ENCODE measurements at places on chromosomes 2 and 18.

DNA sequence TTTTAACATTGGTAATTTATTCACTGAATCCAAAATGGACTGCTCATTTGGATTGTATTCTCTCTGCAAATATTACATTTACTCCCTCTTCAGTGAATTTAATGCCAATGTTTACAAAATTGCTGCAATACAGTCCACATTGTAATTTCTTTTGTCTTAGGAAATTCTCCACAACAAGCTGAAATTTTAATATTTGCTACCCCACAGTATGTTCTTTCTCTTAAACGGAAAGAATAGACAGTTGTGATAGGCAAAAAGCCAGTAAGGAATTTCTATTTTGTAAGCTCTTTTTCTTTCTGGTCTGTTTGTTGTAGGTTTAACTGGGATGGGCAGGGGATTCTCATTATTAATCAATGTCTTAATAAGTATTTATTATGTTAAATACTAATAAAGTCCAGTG, 92.0 kb downstream of the CSRNP3 start:
- DNase-seq: no peak

GRCh38 chr2:25707927-25708590, 34.7 kb upstream of the DTNB start:
- DNase-seq: no peak

GRCh38 chr18:35818353-35818667, 154.2 kb upstream of the RMP24 start:
- DNase-seq: no peak

GRCh38 chr2:201952187-201952586, 81.5 kb upstream of the FZD7 start:
- no peak for DNase-seq

DNA sequence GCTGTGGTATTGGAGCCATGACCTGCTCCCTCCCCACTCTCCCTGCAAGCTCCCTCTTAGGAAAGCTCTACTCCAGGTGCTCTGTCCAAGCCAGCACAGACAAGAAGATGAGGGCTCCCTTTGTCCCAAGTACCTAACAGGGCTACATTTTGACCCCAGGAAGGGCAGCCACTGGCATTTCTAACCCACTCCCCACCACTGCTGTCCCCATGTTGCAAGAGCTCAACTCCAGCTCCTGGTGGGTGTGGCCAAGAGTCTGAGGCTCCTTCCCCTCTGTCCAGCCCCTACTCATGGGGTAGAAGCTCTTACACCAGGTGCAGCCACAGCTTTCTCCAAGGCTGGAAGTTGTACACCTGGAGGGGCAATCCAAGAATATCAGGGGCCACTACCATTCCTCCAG, 127.0 kb upstream of the NPAS2 start:
- DNase-seq: no peak
